ENCODE measurements at places on chromosomes 12 and 14.

GRCh38 chr12:118312578-118312977 is 60.1 kb downstream of the TAOK3 start:
- no peak for DNase-seq

DNA sequence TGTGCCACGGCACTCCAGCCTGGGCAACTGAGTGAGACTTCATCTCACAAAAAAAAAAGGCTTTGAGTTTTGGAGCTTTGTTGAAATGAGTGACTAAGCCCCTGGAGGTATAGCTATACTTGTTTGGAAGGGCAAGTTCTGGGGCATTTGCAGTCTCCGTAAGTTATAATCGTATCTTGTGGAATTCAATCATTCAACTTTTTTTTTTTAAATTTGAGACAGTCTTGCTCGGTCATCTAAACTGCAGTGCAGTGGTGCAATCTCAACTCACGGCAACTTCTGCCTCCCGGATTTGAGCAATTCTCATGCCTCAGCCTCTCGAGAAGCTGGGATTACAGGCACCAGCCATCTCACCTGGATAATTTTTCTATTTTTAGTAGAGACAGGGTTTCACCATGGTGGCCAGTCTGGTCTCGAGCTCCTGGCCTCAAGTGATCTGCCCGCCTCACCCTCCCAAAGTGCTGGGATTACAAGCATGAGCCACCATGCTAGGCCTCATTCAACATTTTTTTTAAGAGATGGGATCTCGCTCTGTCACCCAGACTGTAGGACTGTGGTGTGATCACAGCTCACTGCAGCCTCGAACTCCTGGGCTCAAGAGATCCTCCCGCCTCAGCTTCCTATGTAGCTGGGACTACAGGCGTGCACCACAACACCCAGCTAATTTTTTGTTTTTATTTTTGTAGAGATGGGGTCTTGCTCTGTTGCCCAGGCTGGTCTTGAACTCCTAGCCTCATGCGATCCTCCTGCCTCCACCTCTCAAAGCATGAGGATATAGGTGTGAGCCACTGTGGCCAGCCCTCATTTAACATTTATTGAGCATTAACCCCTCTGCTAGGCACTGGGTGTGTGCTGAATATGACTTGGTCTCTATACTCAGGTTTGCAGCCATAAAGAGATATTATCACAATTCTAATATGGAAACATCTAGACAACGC is 133.7 kb upstream of the MAP1LC3B2 start:
- DNase-seq = no peak

GRCh38 chr12:45577844-45578399 is 151.6 kb upstream of the ARID2 start:
- no peak for DNase-seq

- no peak for DNase-seq
Measured at GRCh38 chr12:67091204-67091603, 178.0 kb upstream of the CAND1 start.

DNA sequence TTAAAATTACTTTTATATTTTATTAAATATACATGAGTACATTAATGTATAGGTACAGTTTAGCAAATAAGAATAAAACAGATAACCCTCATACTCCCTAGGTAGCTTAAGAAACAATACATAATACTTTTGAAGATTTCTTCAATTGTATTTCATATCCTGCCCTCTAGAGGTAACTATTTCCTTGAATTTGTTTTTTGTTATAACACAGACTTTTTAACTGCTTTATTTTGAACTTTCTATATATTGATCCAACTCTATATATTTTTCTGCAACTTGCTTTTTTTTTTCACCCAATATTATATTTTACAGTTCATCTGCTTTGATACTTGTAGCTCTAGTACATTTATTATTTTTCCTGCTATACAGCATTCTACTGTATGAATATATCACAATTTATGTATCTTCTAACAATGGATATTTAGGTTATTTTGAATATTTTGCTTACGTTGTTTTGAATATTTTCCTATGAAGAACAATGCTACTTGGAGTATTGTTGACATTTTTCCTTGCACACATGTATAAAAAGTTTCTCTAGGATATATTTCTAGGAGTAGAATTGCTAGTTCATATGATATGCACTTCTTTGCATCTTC is 72.8 kb upstream of the ABCD2 start:
- no peak for DNase-seq

DNA sequence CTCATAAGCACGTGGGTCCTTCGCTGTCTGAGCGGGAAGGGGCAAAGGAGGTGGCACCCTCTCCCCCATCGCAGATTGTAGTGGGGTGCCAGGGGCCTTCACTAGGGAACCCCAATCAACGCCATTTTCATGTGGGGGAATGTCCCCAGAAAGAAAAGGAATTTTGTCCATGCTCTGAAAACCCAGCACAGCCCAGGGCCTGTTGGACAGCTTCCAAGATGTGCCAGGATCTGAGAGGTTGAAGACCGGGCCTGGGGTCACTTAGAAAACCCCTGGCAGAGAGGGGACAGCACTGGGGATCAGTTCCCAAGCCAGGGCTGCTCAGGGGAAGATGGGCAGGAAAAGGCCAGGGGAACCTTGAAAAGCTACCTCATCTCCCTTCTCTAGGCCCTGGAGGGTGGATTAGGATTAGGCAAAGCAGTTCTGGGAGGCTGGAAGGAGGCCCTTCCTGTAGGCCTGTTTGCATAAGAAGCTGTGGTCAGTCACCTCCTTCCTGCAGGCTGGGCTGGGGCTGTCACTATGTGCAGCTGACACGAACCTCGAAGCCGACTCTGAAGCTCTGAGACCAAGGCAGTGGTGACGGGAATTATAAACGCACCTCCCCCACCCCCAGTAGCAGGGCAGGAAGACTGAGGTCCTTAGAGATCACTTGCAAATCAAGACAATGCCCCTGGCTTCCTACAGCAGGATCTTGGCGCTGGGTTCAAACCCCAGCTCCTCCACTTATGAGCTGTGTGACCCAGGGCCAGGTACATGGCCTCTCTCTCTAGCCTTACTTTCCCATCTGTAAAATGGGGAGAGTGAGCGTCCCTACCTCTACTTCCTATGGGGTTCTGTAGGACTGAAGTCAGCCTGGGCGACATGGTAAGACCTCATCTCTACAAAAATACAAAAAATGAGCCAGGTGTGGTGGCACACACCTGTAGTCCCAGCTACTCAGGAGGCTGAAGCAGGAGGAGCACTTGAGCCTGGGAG is 29.0 kb downstream of the TESC start:
- DNase-seq = no peak

- DNase-seq = no peak
Measured at GRCh38 chr12:25835385-25835784, 123.1 kb upstream of the RASSF8 start.

- DNase-seq = no peak
Measured at GRCh38 chr14:62689733-62690132, 355.5 kb downstream of the KCNH5 start.
